Astrocyte (in vitro differentiated cells and primary cell): ENCODE measurements at places on chromosomes 2 and 18. TPM values are rescaled to one million over a fixed set of nuclear protein-coding genes. Genes with fewer than 3 reads are reported as not detected.

GRCh38 chr2:42914314-42914713 lies 121.9 kb upstream of the HAAO start:
- no peak overlapping the region for H3K4me3 ChIP-seq
- H3K27ac ChIP-seq = no peak overlapping the region
- H3K27me3 ChIP-seq = no peaks in the 10 kb centered on the region
- peaks cover 14% of the 10 kb centered on the region for H3K4me1 ChIP-seq
- no peaks in the 10 kb centered on the region for H3K36me3 ChIP-seq

- DNase-seq = peak; percentile 30
- H3K4me3 ChIP-seq = no peak overlapping the region
- no peaks in the 10 kb centered on the region for H3K27me3 ChIP-seq
- peak overlapping the region; percentile 15 for H3K27ac ChIP-seq
- H3K36me3 ChIP-seq = no peaks in the 10 kb centered on the region
These were observed 17.0 kb upstream of the LINC00305 start for GRCh38 chr18:64165906-64166305.

DNA sequence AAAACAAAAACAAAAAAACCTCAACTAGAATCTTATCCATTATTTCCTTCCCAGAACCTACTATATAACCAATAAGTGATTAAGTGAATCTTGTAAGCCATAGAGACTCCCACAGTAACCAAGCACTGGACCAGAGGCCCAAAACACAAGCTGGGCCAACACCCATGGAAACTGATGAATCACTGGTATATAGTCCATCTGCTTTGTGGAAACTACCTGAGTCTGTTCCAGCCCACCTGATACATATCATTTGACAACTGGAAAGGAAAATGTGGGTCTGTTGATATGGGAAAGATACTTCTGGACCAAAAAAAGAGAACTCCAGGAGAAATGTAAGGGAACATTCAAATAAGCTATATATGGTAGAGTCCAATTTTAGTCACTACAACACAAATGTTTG lies 252.8 kb downstream of the MREG start:
- H3K27me3 ChIP-seq = no peaks in the 10 kb centered on the region
- H3K36me3 ChIP-seq = no peaks in the 10 kb centered on the region
- H3K27ac ChIP-seq = no peak overlapping the region
- H3K4me1 ChIP-seq = peaks cover 13% of the 10 kb centered on the region

Gene ICA1L
- 2.7 and 4.9 TPM in 2 replicates for total RNA-seq

Gene TMX3
- total RNA-seq = 64.4 and 64.6 TPM in 2 replicates

GRCh38 chr2:8152392-8153257 lies 529.2 kb upstream of the ID2 start:
- peaks cover 35% of the 10 kb centered on the region for H3K4me1 ChIP-seq
- no peak overlapping the region for H3K27ac ChIP-seq
- no peaks in the 10 kb centered on the region for H3K27me3 ChIP-seq

- no peak for DNase-seq
- H3K4me3 ChIP-seq = no peak overlapping the region
- H3K36me3 ChIP-seq = no peaks in the 10 kb centered on the region
- H3K27me3 ChIP-seq = no peaks in the 10 kb centered on the region
- no peak overlapping the region for H3K27ac ChIP-seq
These were observed 188.7 kb upstream of the SALL3 start for GRCh38 chr18:78790960-78791359.

DNA sequence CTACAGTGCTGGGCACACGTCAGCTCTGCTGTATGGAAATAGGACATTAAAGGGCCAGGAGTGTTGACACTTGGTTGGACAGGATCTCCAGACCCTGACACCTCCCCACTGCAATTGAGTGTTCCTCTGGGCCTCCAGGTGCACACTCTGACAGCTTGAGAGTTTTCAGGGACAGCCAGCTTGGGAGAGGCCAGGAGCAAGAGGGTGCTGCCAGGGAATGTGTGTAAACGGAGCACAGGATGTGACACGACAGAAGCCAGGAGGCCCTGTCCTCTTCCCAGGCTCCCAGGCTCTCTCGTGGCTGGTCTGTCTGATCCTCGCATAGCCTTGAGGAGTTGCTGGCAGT lies 318.1 kb upstream of the HS6ST1 start:
- DNase-seq = no peak
- peaks cover 30% of the 10 kb centered on the region for H3K4me1 ChIP-seq
- no peaks in the 10 kb centered on the region for H3K27me3 ChIP-seq
- no peaks in the 10 kb centered on the region for H3K36me3 ChIP-seq
- no peak overlapping the region for H3K27ac ChIP-seq
- no peak overlapping the region for H3K4me3 ChIP-seq

GRCh38 chr2:205361272-205361671 lies 321.0 kb upstream of the NRP2 start:
- no peak for DNase-seq
- H3K36me3 ChIP-seq = no peaks in the 10 kb centered on the region
- peaks cover 9% of the 10 kb centered on the region for H3K4me1 ChIP-seq
- no peak overlapping the region for H3K4me3 ChIP-seq
